Erythroblast (primary cell): ENCODE measurements at places on chromosomes 3 and 15.

DNA sequence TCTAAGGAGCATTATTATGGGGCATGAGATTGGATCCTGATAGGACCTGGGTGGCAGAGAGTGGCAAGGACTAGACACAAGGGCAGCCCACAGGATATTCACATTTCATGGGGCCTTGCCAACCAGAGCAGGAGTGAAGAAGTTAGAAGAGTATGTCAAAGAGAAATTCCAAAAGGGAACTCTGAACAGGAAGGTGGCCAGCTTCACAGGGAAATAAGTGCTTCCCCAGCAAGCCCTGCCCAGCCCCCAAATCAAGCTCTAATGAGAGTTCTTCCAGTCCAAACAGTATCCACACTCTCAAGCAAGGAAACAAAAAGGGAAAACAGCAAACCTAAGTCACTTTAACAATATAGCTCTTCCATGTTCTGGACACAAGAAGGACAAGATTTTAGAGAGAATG, 130.2 kb upstream of the COL8A1 start:
- DNase-seq: no peak

GRCh38 chr3:133962849-133963248, 66.9 kb downstream of the SLCO2A1 start:
- no peak for DNase-seq

DNA sequence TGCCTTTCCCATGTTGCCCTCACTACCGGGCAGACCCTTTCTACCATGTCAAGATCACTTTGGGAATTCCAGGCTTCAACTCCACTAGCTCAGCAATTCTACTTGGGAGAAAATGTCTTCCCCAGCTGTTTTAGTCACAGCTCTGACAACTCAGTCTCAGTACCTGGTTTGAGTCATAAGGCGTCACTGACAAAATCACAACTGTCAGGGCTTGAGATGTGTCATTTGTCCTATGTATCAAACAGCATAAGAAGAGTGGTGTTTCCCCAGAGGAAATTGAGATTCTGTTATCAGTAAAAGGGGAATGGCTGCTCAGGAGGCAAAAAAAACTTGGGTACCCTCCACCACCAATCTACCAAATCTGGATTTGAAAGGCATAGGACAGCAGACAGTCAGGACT, 594.9 kb upstream of the SUCLG2 start:
- no peak for DNase-seq

- DNase-seq: no peak
These were observed 250.2 kb upstream of the ATP10A start for GRCh38 chr15:26113296-26113695.

DNA sequence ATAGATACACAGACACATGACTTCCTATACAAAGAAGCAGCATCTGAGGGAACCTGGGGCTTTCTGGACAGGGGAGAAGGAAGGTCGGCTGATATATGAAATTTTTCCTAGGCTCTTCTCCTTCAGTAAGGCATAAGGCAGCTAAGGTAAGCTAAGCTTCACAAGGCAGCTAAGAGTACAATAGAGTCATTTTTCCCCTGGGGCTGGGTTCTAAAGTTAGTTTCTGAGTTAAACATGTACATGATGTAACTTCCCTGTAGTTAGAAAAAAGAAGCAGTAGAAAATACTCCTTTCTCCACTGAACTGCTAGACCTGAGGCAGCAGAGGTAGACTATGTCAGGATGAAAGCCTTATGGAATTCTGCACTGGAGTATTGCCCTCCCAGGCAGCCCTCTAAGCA, 109.6 kb downstream of the PLD1 start:
- DNase-seq: no peak

DNA sequence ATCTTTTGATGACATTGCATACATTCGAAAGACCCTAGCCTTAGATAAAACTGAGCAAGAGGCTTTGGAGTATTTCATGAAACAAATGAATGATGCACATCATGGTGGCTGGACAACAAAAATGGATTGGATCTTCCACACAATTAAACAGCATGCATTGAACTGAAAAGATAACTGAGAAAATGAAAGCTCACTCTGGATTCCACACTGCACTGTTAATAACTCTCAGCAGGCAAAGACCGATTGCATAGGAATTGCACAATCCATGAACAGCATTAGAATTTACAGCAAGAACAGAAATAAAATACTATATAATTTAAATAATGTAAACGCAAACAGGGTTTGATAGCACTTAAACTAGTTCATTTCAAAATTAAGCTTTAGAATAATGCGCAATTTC, 16.7 kb downstream of the KCNMB3 start:
- DNase-seq: peak; percentile 3

GRCh38 chr15:94887391-94887790, 656.0 kb downstream of the MCTP2 start:
- no peak for DNase-seq

DNA sequence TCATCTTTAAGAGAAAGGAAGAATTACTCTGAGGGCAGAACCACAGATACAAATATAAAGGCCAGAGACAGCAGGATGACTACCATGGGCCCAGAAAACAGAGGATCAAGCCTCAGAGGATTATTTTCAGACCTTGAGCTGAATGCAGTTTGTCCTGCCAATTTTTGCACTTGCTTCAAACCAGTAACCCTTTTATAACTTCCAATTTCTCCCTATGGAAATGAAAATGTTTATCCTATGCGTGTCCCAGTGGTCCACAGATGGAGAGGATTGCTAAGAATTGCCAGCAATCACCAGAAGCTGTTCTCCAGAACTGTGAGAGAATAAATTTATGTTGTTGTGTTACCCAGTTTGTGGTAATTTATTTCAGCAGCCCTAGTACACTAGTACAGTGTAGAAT, 26.4 kb upstream of the MME start:
- no peak for DNase-seq
